ENCODE measurements at places on chromosomes 1 and 21.

DNA sequence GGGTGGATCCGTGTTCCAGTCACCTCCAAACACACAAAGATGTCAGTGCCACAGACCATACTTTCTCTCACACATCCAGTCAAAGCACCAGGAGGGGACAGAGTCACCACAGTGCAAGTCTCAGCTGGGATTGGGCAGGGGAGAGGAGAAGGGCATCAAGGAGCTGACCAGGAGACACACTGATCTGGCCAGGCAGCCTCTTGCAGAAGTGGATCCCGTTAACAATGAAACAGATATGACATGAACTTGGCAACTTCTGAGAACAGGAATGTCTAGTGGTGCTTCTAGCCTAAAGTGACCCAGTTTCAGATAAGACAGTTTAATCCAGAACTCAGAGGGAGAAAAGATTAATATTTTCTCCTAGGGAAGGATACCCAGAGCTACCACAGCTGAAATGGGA lies 71.0 kb downstream of the HIVEP3 start:
- no peak for DNase-seq

- no peak for DNase-seq
These were observed 7.1 kb downstream of the C1orf226 start for GRCh38 chr1:162388615-162389014.

DNA sequence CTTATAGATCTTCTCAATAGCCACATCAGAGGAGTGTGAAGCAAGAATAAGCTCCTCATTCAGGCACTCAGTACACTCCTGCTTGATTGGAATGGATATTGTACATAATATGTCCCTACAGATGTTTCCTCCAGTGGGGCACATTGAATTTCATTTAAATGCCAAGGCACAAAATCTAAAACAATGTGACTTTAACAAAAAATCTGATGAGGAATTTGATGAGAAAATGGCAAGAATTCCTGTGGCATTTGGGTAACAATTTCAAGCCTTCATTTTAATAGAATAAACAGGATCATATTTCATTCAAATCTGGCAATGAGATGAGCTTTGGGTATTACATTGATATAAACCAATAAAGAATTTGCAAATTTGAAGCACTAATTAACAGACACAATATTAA lies 307.7 kb upstream of the PKN2 start:
- DNase-seq, result no peak

DNA sequence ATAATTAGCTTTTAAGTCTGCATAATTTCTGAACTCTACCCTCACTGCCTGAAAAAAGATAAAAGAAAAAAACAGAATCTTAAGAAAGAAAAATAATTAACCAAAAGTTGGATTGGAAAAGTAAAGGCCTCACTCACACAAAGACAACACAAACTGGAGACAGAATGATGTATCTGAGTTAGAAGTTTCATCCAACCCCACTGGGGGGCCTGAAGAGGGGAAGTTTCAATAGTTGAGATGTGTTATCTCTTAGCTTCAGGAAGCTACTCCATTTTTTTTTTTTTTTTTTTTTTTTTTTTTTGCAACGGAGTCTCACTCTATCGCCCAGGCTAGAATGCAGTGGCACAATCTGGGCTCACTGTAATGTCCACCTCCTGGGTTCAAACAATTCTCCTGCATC lies 19.9 kb downstream of the SYDE2 start:
- no peak for DNase-seq

DNA sequence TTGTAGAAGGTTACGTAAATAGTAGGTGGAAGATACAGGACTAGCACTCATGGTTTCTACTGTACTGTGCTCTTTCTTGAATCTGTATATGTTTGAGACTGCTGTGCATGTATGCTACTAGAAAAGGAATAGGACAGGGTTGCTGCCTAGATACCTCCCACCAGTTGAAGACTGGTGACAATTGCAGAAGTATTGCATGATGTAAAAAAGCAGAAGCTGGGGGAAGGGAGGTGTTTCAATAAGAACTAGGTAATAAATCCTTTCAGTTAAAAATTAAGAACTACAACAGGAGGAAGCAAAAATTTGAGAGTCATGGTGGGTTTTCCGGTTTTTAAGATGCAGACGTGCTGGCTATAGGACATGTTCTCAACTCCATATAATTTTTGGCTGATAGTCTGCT lies 88.1 kb downstream of the CCDC30 start:
- DNase-seq, result no peak

DNA sequence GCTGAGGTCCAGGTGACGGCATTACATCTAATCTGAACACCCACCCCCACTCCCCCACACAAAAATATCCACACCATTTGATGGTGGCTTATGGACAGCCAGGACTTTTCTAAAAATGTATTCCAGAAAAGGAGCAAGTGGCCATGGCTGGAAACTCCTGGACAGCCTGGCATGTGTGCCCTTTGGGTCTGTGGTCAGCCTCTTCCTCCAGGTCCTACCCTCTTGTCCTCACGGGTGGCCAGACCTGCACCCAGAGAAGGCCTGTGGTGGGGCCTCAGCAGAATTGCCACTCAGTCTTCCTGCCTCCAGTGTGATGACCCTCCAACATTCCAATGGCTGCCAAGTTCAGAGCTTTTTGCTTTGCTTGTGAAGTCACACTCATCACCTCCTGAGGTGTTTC lies 600.6 kb downstream of the AJAP1 start:
- DNase-seq, result no peak

- no peak for DNase-seq
These were observed 37.5 kb downstream of the KCNQ4 start for GRCh38 chr1:40820911-40821693.

DNA sequence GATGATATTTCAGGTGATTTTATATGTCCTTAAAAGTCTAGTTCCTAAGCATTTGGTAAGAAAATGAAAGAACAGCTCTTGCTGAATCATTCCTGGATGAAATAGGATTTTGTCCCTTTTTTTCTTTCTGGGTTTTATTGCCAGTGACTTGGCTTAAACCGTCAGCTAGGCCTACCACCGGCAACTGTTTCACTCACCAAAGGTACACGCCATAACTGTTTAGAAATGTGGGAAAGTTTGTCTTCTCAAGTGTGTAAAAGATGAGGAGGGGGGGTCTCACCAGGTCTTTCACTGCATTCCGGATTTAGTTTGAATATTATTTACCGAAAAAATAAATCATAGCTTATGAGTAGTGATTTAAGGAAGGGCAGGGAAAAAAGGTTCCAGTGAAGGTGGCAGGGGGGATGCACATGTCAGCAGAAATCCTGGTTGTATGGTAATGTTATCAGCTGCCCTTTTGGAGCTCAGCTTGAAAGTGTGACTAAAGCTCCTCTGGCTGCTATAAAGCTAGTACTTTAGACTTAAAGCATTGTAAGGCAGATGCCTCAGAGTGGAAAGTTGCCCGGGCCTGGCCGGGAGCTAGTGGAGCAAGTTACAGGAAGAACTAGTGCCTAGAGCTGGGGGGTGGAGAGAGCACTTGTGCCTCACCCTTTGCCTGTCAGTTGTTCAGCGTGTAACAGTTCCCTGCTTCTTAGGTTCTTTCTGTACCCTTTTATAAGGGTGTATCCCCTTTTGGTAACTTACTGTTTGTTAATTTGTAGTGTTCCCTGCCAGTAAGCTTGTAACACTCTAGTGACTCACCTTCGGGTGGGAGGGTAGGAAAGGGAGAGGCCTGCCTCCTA lies 3.1 kb downstream of the ATP1A1 start:
- DNase-seq, result peak; percentile 40

- no peak for DNase-seq
These were observed 635 bp upstream of the APH1A start for GRCh38 chr1:150269451-150269850.

DNA sequence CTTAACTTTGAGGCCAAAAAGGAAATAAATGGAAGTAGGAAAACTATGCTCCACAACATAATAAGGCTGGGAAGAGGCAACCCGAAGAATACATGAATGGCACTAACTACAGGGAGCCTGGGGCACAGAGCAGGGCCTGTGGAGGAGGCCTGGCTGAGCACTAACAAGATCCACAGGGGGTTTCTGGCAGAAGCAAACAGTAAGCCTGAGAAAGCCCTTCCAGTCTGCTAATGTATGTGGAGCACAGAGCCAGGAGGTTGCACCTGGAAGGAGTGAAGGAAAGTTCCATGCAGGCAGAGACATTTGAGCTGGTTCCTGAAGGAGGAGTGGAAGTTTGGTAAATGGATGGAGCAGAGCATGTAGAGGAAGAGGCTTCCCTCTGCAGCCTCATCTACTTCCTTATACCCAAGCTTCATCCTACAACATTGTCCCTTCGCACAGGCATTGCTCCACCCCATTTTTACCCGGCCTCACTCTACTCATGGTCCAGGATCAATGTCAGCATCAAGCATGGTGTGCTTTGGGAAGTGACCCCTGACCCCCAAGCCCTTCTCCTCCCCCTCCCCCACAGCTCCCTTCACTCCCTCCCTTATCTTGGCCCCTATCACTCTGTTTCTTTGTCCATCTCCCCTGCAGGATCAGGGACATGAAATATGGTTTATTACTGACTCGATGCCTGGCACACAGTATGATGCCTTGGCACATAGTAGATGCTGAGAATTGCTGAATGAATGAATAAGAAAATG lies 23.3 kb downstream of the SHISA4 start:
- no peak for DNase-seq

- DNase-seq, result peak; percentile 71
These were observed 85.4 kb upstream of the ROR1 start for GRCh38 chr1:63688302-63688890.

DNA sequence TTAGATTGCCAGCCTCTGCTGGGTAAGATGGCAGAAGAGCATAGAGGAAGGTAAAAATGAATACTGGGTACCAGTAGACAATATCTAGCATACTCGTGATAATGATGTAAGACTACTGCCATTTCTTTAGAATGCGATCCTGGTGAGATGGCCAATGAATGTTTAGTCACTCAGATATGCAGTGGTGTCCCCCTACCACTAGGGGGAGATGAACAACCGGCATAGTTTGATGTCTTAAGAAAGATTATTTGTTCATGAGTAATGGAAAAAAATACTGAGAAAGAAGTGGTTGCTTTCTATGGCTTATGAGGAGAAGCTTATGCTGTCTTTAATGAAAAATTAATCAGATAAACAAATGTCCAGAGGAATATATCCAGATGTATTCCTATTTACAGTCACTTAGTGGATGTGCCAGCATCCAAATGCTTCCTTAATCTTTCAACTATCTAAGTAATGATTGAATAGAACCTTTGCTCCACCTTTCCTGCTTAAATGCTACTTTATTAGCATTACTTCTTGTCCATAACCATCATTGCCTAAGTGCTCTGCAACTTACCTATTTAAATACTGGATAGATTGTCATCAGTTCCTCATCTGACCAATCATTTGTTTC lies 256.6 kb downstream of the ST6GALNAC3 start:
- peak; percentile 65 for DNase-seq

DNA sequence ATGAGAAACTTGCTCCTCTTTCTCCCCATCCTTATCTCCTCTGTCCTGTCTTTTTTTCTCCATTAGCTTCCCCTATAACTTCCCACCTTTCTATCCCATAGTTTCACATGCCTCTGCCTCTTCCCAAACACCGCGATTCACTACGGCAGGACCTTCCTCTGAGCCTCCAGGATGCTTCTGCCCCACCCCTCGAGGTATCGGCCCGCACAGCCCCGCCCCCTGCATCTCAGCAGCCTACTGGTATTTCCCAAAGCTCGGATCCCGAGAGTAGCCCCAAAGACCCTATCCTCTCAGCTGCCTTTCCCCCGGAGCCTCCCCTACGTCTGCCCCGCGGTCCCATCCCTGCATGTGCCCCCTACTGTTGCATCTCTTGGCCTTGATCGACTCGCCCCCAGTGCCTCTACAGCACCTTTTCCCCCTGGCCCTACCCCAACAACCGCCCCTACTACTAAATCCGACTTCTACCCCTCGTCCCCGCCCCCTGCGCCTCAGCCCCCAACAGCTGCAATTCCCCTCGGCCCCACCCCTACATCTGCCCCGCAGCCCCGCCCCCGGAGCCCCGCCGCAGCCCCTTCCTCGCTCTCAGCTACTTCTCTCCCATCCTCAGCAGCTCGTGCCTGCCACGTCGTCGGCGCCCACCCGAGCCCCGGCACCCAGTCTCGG lies 512 bp downstream of the PIAS3 start:
- DNase-seq, result peak; percentile 64

DNA sequence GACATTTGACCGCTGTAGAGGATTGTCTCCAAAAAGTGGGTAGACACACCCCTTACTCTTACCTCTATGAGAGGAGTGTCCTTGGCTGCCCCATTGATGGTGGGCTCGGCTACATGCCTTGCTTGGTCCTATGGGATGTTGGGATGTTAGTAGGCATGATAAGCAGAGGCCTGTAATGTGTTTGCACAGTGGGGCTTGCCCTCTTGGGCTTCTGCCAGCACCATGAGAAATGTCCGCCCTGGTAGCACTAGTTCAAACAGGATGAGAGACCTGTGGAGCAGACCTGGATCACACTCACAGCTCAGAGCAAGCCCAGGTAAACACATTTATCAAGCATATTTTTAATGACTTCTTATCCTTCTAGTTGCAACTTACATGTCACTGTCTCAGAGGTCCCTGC lies 54.2 kb downstream of the SH3GLB1 start:
- no peak for DNase-seq

DNA sequence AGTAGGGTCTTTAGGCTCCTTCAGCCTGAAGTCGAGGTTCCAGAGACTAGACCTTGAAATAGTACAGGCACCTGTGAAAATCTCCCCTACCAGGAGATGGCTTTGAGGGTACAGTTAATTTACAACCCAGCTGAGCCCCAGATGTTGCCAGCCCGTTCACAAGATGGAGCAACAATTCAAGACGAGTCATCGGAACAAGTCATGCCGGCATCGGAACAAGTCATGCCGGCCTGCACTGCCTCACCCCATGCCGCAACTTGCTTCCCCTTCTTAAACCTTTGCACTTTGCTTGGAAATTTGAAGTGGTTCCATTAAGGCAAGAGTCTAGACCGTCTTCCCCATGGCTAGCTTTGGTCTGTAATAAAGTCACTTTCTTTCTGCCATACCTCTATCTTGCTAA lies 16.0 kb downstream of the HHAT start:
- DNase-seq, result no peak

- no peak for DNase-seq
These were observed 448.5 kb downstream of the NUF2 start for GRCh38 chr1:163770265-163770664.

- no peak for DNase-seq
These were observed 94.6 kb downstream of the STUM start for GRCh38 chr1:226643177-226643576.

- DNase-seq, result no peak
These were observed 42.7 kb upstream of the ATP1A1 start for GRCh38 chr1:116330342-116330652.

GRCh38 chr1:121522061-121522759 lies 337.4 kb downstream of the SRGAP2C start:
- no peak for DNase-seq
